ENCODE measurements at places on chromosomes 5 and 9.
A peak's percentile ranks its signal among the peaks of the same experiment; 100 is the strongest.

DNA sequence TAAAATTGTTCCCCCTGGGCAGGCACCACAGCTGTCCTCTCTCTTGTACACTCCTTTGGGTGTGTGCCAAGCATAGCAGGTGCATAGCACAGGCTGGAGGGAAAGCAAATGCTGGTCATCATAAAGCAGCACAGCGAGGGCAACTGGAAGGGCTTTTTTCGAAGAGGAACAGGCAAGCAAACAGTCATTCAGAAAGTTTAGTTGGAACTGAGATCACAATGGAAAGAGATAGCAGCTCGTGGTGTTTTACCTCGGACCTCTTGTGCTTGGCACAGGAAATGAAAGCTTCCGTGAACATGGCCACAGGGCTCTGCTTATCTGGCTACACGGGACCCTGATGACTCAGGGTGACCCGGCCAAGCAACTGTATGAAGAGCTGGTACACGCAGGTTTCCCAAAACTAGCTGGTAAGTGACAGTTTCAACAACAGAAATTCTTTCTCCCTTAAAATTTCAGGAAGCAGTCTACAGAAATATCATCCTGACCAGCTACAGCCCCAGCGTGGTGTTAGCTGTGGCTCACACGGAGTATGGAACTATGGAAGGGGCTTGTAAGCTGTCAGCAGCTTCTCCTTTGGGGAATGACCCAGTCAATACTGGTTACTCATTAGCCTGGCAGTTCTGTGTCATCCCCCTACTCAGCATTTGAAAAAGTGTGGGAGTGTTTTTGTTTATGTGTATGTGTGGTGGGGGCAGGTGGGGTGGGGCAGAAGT is 48.1 kb downstream of the POC5 start:
- no peak for DNase-seq

GRCh38 chr9:76424491-76424890 is 30.3 kb upstream of the RFK start:
- DNase-seq, result no peak

DNA sequence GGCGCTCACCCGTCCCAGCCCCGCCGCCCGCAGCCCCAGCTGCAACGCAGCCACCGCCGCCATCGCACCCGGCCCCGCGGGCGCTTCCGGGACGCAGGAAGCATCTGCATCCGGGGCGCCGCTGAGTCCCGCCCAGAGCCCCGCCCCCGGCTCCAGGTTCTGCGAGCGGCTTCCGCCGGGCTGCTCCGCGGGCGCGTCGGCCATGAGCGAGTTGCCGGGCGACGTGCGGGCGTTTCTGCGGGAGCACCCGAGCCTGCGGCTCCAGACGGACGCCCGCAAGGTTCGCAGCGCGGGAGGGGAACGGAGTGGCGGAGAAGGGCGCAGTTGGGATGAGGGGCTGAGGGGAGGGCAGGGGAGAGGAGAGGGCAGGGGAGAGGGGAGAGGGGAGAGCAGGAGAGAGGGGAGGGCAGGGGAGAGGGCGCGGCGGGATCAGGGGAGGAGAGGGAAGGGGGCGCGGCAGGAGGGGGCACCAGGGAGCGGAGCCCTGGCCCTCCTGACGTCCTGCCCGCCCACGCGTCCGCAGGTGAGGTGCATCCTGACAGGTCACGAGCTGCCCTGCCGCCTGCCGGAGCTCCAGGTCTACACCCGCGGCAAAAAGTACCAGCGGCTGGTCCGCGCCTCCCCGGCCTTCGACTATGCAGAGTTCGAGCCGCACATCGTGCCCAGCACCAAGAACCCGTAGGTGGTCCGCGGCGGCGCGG is at the start of the genes SURF1 and SURF2:
Gene SURF1, minus strand, starts transcription at position 97 of the 701 bp plus-strand sequence. Its CDS starts 34 bp downstream, at position 63.
Gene SURF2, plus strand, starts transcription at position 160 of the 701 bp plus-strand sequence. Its CDS starts 43 bp downstream, at position 203.
- peak; percentile 75 for DNase-seq

- DNase-seq, result peak; percentile 30
Measured at GRCh38 chr9:91182429-91183225, 179.1 kb downstream of the AUH start.

DNA sequence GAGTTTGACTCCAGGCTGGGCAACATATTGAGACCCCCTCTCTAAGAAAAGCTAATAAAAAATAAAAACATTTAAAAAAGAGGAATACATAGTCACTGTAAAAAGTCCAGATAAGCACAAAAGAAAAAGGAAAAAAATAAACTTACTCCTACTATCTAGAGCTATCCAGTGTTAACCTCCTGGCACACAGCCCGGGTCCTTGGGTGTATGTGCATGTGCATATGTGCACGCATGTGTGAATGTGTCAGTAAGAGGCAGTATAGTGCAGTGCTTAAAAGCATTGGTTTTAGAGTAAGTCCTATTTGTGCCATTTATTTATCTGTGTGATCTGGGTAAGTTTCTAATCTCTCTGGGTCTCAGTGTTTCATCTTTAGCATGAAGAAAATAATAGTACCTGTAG is 26.7 kb downstream of the FAM219A start:
- no peak for DNase-seq

DNA sequence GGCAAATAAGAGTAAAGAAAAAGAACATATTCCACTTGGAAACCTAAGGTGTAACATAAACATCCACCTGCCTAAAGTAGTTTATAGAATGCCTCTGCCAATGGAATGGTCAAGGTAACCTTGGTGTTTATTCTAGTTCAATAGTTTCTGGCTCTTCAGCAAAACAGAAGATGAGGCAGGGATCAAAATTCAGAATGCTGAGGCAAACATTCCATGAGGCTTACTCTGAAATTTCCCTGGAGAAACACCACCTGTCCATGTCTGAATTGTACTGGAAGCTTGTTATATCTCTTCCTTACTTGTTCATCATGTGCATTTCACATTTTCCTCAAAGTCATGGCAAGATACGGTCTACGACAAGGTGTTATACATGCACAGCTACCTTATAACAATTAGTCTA is 1862.4 kb upstream of the ACO1 start:
- no peak for DNase-seq

DNA sequence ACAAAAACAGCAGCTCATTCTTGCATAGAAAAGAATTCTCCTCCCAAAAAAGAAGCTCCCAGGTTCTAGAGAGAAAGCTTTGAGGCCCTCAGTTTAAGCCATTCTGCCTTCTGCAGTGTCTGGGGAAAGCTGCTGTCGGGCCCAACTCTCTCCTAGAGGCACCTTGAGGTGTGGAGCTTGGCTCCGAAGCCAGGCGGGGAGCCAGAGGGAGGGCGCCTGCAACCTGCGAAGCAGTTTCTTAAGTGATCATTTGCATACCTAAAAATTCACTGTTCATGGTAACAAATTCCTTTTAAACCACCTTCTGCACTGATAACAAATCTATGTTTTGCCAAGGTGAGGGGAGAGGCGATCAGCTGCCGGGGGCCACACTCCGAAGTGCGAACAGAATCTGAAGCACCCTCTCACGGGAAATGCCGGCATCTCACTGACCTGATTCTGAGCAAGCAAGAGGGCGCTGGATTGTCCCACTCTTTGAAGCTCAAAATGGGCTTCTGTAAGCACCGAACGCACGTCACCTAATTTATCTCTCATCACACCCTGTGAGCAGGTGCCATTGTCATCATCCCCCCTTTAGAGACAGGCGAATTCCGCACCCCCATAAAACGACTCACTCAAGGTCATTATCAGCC is 86.1 kb downstream of the GTF3C4 start:
- no peak for DNase-seq

DNA sequence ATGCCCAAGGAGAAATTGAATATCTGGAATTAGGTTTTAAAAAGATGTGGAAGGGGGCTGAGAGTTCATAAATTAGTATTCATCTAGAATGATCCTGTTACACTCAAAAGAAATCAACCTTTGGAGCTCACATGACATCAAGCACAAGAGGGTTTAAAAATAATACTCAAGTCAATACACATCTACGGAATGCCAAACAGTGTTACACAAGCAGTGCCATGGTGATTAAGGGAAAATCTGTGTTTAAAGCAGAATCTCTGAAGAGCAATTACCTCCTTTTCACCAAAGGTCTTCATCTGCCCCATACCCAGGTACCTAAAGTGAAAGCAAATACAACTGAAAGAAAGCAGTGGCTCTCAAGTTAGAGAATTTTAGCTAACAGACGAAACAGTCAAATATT is 261.6 kb downstream of the NFIB start:
- DNase-seq, result no peak

DNA sequence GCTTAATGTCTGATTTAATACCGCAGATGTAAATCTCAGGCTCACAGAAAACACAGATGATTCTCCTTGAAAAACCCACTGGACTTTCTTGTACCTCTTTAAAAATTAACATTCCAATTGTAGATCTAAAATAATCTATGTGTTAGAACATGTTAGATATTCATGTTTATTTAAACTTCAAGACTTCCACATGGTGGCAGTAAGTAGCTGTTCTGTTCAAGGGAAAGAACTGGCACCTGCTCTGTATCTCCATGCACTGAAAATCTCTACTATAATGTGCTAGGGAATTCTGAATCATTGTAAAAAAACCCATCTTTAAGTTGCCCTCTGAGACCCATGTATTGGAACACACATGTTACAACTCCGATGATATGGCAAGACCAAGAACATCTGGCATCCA is 366.9 kb downstream of the DMRTA1 start:
- DNase-seq, result no peak

DNA sequence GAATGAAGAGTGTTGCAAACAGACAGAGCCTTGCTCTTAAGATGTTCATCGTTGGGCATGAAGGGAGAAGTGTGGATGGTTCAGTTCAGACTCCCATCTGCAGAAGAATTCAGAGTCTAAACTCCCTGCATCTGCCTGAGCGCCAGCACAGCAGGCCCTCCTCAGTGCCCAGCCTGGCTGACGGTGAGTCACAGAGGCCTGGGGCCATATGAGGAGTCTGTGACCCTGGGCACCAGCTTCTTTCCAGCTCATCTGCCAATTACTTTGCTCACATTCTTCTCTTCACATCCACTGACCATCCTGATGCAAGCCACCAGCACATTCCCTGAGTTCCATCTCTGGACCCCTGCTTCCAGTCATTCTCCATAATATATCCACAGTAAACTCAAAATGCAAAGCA is 401.1 kb upstream of the TRPC7 start:
- no peak for DNase-seq

GRCh38 chr5:95970359-95970704 is 8.7 kb upstream of the ELL2 start:
- DNase-seq, result no peak

- DNase-seq, result no peak
Measured at GRCh38 chr5:180034564-180034963, 37.0 kb downstream of the RNF130 start.

DNA sequence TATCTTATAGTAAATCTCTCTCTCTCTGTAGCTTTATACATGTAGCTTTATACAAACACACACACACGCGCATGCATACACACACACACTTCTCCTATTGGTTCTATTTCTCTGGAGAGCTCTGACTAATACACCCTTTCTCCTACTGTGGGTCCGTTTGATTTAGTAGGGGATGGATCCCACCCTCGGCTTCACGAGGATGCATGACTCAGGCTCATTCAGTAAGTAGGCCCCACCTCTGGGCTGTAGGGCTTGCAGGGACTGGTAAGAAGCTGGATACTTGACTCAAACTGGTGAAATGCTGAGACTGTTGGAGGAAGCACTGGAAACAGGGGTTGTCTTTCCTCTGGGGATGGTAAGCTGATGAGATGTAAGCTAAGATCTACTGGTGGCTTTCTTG is 98.7 kb downstream of the SLC24A2 start:
- DNase-seq, result no peak

- no peak for DNase-seq
Measured at GRCh38 chr9:73720601-73721000, 568.9 kb downstream of the ANXA1 start.

GRCh38 chr5:143402017-143402552 is 1.4 kb downstream of the NR3C1 start:
- DNase-seq, result no peak

GRCh38 chr9:76257311-76257710 is 136.9 kb downstream of the RFK start:
- no peak for DNase-seq

DNA sequence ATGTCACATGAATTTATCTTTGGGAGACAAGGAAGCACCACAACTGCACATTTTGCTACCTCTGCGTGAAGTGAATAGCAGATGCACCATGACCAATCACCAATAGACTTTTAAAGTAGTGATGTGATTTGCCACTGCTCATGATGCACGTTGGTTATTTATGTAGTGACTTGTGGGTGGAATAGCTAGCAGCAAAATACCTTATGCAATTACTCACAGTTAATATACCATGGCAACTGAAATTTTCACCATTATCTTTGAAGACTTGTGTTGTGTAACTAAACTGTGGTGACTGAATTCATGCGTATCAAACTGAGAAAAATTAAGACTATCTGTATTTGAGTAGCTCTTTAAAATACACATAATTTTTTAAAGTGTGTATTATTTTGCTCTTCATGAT is 46.2 kb upstream of the TUSC1 start:
- DNase-seq, result peak; percentile 61

DNA sequence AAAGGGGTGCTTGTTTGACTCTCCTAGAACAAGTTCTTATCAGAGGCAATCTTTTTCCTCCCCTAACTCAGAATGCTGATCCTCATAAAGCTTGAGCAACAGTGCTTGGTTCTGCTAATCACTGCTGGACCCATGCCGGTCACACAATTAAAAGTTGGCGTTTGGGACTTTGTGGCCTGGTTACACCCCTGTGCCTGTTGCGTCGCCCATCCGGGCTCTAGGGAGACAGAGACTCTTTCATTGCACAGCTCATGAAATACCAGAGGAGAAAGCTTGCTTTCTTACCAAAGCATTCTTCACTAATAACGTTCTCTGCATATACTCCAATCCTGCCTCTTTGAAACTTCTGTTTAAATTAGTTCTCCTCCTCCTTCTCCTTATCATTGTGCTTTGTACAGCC is 301.1 kb downstream of the NR3C1 start:
- DNase-seq, result no peak

- DNase-seq, result no peak
Measured at GRCh38 chr9:125894566-125894965, 147.4 kb downstream of the PBX3 start.

- no peak for DNase-seq
Measured at GRCh38 chr5:31921852-31922305, 252.2 kb downstream of the GOLPH3 start.

DNA sequence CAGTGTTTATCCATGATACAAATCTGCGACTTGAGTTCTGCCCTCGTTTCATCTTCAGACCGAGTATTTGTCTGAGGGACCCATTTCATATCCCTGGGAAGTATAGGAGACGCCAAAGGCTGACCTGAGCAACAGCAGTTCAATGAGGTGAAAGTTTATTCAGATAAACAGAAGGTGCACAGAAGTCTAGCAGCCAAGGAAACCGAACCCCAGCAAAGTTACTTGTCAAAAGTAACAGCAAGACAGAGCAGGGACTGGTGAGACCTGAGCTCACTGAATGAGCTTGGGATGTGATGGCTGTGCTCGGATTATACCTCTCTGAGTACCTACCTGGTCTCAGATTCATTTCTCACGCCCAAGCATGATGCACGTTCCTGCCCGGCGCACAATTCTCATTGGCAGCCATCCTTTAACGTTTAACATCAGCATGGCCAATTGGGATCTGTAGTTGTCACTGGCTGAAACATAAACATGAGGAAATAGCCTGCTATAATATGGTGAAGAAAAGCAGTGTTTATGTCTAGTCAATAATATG is 599 bp downstream of the LYRM7 start:
- no peak for DNase-seq

- DNase-seq, result no peak
Measured at GRCh38 chr5:172356047-172356446, 72.5 kb upstream of the UBTD2 start.

GRCh38 chr5:143567583-143568504 is 164.4 kb upstream of the NR3C1 start:
- no peak for DNase-seq

All from NCI-H460 (cell line).